ENCODE measurements at places on chromosomes 6 and 20. TPM values are rescaled to one million over a fixed set of nuclear protein-coding genes. Genes with fewer than 3 reads are reported as not detected.

- DNase-seq: peak; percentile 69
Measured at GRCh38 chr6:1365686-1366085, 23.7 kb upstream of the FOXF2 start.

GRCh38 chr6:35552285-35552917 lies 39.7 kb upstream of the TULP1 start:
- no peak for DNase-seq

DNA sequence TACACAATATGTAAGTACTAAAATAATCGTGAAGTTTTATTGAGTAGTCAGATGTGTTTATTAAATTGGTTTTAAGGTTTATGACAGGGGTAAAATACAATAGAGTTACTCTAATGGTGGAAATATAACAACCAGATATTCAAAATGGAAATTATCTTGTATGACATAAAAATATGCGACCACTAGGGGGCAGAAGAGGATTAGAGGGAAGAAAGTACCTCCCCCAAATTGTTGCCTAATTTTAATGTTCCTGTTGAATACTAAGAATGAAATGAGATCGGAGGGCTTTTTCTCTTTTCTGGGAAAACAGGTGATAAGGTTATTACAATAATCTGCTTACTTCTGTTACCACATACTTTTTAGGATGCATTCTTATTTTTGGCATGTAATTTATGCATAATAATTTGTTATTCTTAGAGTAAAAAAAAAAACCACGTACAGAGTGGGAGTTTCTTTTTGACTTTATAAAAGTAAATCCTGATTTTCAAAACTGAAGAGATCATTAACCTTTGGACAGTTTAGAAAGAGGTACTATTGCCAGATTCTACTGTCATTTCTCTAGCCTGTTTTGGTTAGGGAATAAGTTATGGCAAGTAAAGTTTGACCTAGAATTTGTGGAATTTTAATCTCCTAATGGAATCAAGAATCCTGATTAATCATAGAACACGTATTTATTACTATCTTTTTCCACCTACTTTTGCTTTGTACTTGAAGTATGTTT lies 159.2 kb downstream of the CD109 start:
- peak; percentile 82 for DNase-seq

EPHA7 gene
- 0.03 TPM for polyA plus RNA-seq

SNAI1 gene
- 1.4 TPM for polyA plus RNA-seq

SMLR1 gene
- not detected for polyA plus RNA-seq

GRM1 gene
- polyA plus RNA-seq: 0.03 TPM

All from fibroblast of lung (primary cell).